ENCODE measurements at places on chromosomes 3 and 15. TPM values are rescaled to one million over a fixed set of nuclear protein-coding genes. Genes with fewer than 3 reads are reported as not detected.

DNA sequence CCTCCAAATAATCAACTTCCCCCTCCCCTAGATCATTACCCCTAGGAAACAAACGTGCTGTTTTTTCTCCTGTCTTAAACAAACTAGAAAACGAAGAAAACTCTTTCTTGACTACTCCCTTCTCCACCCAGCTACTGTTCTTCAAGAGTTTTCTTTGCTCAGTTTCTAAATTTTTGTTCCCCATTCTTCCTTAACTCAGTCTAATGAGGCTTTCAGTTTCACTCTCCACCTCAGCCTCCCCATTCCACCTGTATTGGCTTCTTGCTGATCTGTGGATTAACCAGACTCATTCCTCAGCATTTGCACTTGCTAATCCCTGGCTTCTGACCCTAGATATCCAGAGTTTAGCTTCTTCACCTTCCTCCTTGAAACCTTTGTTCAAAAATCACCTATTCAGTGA lies 26.8 kb downstream of the SERPINI1 start:
- H3K4me3 ChIP-seq = no peak overlapping the region
- H3K27me3 ChIP-seq = no peaks in the 10 kb centered on the region
- DNase-seq = no peak
- H3K36me3 ChIP-seq = peaks cover 28% of the 10 kb centered on the region
- no peaks in the 10 kb centered on the region for H3K4me1 ChIP-seq

Gene SLC28A2
- total RNA-seq = not detected

- H3K4me1 ChIP-seq = peaks cover 28% of the 10 kb centered on the region
- no peak overlapping the region for H3K27ac ChIP-seq
- H3K27me3 ChIP-seq = peaks cover 66% of the 10 kb centered on the region
Measured at GRCh38 chr15:89985111-89985510, 16.0 kb upstream of the ZNF710 start.

Gene CLRN1
- not detected for total RNA-seq

DNA sequence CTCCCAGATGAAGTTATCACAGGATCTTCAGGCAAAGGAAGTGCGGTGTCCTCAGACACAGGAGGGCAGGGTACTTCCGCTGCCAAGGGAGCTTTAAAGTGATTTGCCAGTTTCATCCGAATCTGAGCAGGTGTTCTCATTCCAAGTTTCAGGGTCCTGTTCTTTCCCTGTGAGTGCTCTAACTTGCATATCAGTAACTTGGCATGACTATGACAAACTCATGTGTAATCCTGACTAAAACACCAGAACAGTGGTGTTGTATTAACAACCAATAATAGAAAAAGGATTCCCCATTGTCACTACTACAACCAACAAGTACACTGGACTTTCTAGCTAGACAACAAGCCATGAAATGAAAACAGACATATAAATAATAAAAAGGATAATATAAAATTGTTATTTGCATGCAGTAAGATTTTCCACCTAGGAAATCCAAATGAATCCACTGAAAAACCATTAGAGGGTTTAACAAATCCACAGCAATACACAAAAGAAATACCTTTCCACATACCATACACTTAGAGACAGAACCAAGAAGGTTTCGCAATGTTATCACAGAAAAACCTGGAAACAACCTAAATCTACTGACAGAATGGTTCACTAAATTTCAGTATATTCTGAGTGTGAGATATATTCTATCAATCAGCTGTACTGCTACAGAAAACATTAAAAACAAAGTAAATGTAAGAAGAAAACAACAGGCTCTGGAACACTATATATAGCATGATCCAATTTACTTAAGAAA lies 40.9 kb upstream of the RPL35A start:
- no peak overlapping the region for H3K4me3 ChIP-seq
- H3K27me3 ChIP-seq = no peaks in the 10 kb centered on the region
- H3K36me3 ChIP-seq = no peaks in the 10 kb centered on the region
- H3K4me1 ChIP-seq = peaks cover 18% of the 10 kb centered on the region
- H3K27ac ChIP-seq = no peak overlapping the region
- no peak for DNase-seq
